Stimulated activated CD4-positive, alpha-beta T cell treated with anti-CD3 and anti-CD28 coated beads, TNF-alpha, amount 100 ng/mL, for 4 hours (primary cell): ENCODE measurements at places on chromosomes 16 and 17.

GRCh38 chr17:48433896-48434295, 3.9 kb upstream of the SKAP1 start:
- DNase-seq, result no peak

DNA sequence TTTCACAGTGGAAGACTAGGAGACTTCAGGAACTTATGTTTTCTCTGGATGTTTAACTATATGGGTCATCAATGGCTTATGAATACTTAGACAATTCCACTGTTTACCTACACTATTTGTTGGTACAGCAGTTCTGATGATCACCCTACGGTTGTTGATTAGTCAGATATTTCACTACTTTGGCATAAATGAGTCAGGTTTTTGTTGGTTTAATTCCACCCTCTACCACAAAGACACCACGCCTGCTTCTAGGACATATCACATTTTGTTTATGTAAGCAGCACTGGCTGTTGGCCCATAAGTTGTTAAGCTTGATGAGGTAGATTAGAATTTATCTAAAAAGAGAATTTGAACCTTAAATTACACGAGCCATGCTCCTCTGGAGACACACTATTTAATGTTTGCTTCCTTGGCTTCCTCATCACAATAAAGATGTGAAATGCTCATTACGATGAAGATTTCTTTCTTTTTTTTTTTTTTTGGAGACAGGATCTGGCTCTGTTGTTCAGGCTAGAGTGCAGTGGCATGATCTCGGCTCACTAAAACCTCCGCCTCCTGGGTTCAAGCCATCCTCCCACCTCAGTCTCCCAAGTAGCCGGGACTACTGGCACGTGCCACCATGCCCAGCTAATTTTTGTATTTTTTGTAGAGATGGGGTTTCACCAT, 4.3 kb downstream of the GDE1 start:
- no peak for DNase-seq

DNA sequence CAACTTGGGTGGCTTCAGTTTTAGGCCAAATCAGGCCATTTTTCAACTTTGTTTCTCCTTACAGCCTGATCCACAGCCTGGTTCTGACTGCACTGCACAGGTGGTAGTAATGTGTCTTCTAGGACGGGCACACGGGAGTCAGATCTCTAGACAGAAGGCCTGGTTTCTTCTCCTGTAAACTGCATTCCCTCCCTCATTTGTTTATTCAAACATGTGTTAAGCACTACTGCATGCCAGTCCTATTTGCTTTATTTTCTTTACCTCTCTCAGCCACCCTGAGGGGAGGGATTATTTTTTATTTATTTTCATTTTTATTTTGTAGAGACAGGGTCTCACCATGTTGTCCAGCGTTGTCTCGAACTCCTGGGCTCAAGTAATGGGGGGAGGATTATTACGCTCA, 6.3 kb upstream of the KSR1 start:
- DNase-seq, result no peak

- DNase-seq, result no peak
Observed at GRCh38 chr16:82456683-82457082, 170.1 kb upstream of the CDH13 start.

- DNase-seq, result no peak
Observed at GRCh38 chr16:51237207-51237606, 86.1 kb upstream of the SALL1 start.

- DNase-seq, result no peak
Observed at GRCh38 chr17:7705269-7706255, 560 bp downstream of the EFNB3 start.

GRCh38 chr17:38899421-38899820, 26.0 kb upstream of the LASP1NB start:
- DNase-seq, result no peak

- DNase-seq, result no peak
Observed at GRCh38 chr17:70636517-70637133, 467.3 kb downstream of the KCNJ2 start.

DNA sequence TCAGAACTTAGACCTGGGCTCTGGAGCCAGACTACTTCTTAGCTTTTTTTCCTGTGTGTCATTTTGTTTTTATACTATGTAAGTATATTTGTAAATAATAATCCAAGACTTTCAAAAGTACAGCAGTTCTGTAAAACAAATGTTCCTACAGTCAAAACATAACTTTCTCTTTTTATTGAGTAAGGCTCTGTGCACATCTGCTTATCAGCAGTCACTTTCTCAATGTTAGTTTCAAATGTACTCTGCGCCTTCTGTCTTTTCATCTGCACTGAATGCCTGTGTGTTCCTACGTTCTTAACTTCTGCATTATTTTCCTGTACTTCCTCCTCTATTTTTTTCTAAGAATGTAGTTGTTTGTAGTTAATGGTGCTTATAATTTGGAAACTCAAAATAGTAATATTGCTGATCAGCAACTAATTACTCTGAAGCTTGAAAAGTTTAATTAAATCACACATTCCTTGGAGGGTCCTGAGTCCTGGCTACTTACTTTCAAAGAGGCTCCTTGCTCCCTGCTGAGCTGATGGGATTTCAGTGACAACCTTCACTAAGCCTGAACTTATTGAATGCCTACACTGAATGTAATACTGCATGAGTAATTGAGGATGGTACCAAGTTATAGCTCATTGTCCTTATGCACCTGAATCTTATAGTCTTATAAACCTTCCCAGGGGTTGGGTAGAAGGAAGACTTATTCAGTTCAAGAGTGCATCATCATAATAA, 329.9 kb downstream of the KCNJ2 start:
- DNase-seq, result no peak

DNA sequence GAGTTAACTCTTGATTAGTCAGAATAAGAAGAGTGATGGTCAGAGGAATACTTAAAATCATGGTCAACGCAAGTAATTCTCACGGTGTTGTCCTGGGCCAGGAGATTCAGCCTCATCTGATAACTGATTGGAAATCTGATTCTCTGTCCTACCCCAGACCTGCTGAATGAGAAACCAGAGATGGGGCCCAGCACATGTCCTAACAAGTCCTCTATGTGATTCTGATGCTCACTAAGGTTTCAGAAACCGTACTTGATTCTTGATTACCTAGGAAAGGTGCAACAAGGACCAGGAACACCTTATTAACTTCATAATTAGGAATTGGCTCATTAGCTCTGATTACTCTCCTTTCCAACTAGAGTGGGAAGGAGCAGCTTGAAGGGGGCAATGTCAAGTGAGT, 44.5 kb downstream of the ANKFY1 start:
- DNase-seq, result no peak

GRCh38 chr17:32780721-32781120, 96.2 kb downstream of the MYO1D start:
- no peak for DNase-seq

DNA sequence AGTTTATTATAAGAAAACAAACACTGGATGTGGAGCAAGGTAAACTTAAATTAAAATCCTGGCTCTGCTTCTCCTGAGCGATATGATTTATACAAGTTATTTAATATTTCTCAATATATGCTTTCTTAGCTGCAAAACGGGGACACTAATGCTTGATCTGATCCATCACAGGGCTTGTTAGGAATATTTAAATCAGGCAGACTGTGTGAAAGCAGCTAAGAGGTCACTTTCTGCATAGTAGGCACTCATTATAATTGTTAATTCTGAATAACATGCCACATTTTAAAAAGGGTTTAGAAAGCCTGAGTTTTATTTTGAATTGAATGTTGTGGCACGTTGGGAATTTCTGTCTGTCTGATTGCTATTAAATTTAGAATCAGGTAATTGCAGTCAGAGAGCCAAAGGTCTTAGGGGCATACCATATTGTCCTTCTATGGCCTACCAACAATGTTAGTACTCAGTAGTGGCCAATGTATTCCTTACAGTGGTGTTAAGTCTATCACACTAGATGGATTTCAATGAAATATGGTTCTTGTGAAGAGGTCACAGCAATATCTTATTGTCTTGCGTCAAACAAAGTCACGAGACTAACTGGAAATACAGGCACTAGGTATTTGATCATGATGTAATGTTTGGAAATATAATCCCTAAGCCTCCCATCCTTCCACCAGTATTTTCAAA, 890.0 kb upstream of the CDH8 start:
- no peak for DNase-seq

GRCh38 chr16:50743581-50744225, 1.8 kb downstream of the CYLD start:
- DNase-seq, result no peak
